CMK (cell line): ENCODE measurements at places on chromosomes 5 and 9.

DNA sequence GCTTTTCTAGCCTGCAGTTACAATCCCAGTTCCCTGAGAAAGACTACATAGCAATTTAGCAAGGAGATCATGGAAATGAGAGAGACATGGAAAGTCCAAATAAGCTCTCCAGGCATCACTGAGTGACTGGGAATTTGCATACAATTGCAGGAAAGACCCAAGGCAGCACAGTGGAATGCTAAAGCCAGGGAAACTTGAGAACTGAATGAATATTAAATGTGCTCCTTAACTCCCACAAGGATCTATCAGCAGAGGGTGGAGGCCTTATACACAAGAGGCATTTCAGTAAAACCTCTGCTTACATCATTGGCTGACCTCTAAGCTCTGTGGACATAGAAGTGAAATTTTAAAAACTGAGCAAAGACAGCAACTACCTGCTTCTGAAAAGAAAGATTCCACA lies 355.6 kb upstream of the DAB2 start:
- no peak for DNase-seq

GRCh38 chr5:173581408-173582215 lies 34.8 kb downstream of the BOD1 start:
- peak; percentile 24 for DNase-seq

DNA sequence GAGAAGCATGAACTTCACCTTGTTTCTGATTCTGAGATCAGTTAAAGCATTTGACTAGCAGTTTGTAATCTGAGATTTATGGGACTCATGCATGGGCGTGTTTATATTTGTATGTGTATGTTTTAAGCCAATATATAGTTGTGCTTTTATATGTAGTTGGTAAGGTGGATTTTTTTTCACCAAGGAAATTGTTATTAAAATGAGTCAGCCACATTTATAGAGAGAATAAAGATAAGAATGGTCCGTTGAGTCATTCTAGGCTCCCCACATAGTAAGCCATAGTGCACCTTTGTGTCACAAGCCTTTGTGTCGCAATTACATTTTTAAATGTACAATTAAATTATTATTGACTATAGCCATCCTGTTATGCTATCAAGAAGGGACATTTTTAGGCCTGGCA lies 89.0 kb downstream of the NLN start:
- DNase-seq = no peak

DNA sequence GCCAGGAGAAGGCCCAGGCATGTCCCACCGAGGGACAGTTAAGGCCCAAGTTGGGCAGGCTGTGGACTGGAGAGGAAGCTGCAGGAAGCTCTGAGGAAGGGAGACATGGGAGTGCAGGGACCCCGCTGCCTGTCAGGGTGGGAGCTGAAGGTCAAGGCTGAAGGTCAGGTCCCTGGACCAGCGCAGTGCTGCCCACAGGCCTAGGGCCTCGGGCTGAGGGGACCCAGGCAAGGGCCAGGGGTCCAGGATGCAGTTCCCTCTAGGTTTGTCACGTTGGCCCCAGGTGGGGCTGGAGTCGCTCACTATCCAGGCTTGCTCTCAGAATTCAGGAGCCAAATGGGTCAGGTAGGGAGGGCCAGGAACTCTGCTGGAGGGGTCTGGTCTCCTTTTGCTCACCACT lies 76.7 kb upstream of the STXBP1 start:
- no peak for DNase-seq

DNA sequence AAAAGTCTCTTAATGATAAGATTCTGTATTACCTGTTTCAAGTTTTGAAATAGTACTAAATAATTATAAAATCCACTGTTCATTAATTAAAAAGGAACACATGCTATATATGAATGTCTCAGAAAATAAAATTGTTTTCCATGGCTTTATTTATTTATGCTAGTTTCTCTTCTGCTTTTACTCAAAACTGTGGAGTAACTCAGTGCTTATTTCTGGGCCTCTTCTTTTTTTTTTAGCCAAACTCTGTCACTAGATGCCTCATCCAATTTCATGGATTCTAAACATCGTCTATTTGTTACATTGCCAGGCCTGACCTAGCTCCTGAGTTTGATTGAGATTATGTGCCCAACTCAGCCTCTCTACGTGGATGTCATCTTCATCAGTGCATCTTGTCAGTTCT lies 1509.7 kb downstream of the MAT2B start:
- no peak for DNase-seq

DNA sequence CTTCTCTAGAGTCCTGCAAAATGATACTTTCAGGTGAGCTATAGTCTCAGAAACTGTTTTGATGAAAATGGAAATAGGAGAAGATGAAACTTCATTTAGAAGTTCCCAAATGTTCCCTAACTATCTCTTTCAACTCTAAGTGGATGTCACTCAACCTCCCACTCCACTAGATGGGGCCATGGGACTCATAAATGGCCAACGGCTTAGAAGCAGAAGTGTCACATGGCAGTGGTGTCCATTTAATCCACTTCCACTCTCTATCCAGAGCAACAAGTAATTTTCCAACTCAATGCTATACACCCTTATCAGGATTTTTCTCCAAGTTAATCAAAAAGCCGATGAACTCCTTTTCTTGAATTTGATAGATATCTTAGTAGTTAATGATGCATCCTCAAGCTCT lies 295.7 kb downstream of the EDIL3 start:
- DNase-seq = no peak

- DNase-seq = no peak
Measured at GRCh38 chr9:4263591-4263990, 36.3 kb downstream of the GLIS3 start.

- no peak for DNase-seq
Measured at GRCh38 chr9:36484124-36484523, 84.1 kb upstream of the RNF38 start.

GRCh38 chr5:78753093-78753531 lies 104.5 kb upstream of the LHFPL2 start:
- no peak for DNase-seq

DNA sequence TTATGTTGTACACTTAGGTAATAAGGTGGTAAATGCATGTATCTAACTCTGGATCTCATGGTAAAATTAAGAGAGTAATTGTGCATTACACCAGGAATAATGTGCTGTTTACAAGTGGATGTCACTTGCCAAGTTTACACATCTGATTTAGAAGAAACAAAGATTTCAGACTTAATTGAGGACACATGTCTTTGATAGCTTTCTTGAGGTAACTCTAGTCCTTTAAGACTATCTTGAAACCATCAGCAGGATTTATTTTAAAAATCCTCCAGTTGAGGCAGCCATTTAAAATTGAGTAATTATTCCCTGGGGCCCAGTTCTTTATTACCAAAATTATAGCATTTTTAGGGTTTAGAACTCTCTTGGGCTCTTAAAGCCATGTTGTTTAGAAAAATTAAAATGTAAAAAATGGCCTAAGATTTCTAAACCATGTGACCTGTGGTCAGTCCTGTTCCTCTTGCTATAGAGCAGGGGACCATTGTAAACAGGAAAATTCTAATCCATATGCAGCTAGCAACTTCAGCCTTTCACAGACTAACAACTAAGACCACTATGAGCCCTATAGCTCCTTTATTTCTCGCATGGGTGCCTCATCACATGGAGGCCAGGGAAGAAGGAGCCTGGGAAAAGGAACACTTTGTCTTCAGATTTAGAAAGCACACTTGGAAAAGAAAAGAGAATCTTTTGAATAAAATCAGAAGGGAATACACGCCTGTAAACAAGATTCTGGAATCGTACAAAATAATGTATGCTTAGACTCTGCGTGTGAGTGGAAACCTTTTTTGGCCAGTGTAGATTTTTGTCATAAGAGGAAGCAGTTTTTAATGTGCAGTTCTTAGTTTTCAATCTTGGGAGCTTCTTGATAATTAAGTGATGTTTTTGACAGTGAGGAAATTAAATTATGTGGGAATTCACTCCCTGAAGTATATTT lies 71.2 kb downstream of the ZSWIM6 start:
- DNase-seq = no peak

DNA sequence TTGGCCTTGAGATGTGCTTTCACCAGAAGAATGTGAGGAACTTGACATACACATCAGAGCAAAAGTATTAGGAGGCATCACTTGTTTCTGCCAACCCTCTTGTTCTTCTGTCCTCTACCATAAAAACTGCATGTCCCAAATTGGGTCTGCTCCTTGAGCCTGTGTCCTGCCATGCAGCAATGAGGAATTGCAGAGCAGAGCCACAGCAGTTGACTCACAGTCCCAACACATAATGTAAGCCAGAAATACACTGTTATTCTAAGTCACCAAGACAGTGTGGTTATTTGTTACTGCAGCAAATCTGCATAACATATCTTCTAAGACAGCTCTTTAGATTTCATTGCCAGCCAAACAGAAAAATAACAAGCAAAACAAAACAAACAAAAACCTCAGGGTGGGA lies 598.2 kb downstream of the PRELID2 start:
- no peak for DNase-seq

DNA sequence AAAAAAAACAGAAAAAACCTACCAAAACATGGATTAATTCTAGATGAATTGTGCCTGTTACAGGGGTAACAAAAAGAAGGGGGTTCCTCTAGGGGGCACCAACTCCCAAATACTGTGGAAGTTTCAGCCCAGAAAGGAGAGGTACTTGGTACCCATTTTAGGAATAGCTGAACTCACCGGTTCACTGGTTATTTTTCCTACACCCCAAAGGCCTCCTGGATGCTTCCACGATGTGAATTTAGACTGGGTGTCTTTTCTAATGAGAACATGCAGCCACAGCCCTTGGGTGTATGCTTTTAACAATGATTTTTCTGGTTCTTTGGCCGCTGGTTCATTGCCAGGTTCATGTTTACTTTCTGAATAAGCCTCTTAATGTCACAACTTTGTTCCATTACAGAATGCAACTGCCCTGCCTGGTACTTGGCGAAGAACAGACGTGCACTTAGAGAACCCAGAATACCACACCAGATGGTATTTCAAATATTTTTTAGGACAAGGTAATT lies 46.7 kb downstream of the GARNL3 start:
- no peak for DNase-seq

- DNase-seq = no peak
Measured at GRCh38 chr5:90294604-90295003, 115.0 kb downstream of the CETN3 start.

DNA sequence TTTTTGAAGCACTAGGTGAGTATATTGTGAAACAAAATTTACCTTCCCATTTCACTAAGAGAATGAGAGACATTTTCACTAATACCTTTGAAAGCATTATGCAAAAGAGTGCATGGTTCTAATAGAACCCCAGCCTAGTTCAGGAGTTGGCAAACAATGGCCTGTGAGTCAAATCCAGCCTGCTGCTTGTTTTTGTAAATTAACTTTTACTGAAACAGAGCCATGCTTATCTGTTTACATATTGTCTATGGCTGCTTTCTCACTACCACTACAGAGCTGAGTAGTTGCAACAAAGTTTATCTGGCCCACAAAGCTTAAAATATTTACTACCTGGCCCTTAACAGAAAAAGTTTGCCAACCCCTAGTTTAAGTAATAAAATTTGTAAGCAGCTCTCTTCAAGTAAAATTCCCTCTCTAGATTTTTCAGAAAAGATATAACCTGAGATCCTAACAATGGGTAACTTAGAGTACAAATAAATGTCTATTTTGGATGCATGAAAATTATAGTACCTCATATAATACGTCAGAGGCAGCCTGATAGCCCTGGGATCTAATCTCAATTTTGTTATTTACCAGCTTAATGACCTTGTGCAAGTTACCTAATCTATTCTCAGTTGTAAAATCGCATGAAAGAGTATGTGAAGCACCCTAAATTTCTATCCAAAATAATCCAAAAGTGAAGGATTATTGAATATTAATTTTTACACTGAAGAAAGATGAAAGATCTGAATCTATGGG lies 50.7 kb upstream of the ARL15 start:
- no peak for DNase-seq

- no peak for DNase-seq
Measured at GRCh38 chr5:86986837-86987236, 280.8 kb upstream of the RASA1 start.

DNA sequence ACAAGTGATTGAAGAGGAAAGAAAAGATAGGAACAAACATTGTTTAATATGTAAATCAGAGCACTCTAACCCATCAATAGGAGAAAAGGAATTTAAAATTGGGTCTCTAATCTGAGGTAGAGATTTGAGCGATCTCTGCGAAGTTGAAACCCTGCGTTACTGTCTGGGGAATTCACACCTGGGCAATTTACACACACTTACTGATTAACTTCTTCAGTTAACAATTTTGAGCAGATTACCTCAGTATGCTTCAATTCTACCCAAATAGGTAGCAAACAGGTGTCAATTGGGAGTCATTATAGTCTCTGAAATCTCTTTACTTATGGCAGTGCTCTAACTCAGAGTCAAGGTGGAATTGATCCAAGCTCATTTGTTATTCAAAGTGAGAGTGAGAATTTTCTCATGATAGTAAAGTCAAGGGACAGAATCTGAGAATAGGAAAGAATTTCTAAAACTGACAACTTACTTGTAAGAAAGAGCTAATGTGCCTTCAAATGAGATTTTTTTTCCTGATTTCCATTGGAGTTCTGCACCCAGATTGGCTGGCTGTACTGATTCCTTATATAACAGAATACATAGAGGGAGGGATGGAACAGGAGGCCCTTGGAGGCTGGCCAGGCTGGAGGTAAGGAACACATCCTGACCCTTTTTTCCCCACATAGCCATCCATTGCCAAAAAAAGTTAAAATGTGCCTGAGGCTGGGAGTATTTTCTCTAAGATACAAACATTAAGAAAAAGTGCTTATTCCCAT lies 27.1 kb upstream of the IFNA14 start:
- DNase-seq = no peak

- DNase-seq = no peak
Measured at GRCh38 chr9:13960011-13960765, 353.8 kb downstream of the NFIB start.

- no peak for DNase-seq
Measured at GRCh38 chr5:168528521-168529373, at the start of gene FBLL1. FBLL1 (plus strand) TSS chr5:168529305; CDS start chr5:168529505, 200 bp downstream.

DNA sequence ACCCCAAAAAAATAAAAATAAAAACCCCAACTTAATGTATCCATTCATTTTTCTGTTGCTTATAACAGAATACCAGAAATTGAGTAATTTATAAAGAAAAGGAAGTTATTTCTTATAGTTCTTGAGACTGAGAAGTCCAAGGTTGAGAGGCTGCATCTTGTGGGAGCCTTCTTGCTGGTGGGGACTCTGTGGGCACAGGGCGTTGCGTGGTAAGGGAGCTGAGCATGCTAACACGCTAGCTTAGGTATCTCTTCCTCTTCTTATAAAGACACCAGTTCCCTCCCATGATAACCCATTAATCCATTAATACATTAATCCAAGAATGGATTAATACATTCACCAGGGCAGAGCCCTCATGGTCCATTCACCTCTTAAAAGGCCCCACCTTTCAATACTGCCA lies 150.9 kb downstream of the ZSWIM6 start:
- DNase-seq = no peak

- DNase-seq = no peak
Measured at GRCh38 chr9:88936132-88936531, 55.1 kb upstream of the S1PR3 start.

DNA sequence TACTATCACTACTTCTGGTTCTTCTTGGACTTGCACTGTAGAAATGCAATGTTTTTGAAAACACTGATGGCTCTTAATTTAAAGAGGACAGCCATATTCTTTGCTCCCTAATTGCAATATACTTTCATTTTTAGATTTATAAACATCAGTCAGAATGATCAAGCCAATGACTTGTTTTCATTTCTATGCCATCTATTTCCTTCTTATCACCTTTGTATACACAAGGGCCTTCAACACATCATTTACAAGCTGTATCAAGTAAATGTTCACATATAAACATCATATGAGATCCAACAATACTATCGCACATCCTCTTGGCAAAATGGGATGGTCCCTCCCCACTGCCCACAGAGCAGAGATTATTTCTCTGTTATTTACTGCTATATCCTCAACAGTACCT lies 24.9 kb downstream of the AUH start:
- no peak for DNase-seq

GRCh38 chr9:70262366-70262765 lies 3.6 kb downstream of the SMC5 start:
- no peak for DNase-seq

GRCh38 chr5:58330781-58331180 lies 129.1 kb downstream of the PLK2 start:
- DNase-seq = no peak
